ENCODE measurements at places on chromosomes 2 and 18.

DNA sequence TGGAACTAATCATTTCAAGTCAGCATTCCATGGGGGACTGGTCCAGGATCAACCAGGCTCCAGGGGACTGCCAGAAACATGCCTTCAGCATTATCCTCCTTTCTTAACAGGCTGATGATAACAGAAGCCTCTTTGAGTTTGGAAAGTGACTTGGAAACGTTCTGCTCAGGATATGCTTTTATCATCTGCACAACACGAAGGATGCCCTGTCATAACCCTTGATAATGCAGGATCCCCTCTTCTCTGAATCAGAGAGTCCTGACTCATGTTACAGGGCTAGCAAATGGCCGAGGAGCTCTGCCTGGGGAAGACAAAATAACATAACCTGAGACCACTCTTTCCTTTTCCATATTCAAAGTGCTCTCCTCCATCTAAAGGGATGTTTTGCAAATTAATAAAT is 6.7 kb downstream of the SCYGR3 start:
- H3K4me1 ChIP-seq, result no peaks in the 10 kb centered on the region
- DNase-seq, result no peak
- H3K27ac ChIP-seq, result no peak overlapping the region
- H3K27me3 ChIP-seq, result no peaks in the 10 kb centered on the region

DNA sequence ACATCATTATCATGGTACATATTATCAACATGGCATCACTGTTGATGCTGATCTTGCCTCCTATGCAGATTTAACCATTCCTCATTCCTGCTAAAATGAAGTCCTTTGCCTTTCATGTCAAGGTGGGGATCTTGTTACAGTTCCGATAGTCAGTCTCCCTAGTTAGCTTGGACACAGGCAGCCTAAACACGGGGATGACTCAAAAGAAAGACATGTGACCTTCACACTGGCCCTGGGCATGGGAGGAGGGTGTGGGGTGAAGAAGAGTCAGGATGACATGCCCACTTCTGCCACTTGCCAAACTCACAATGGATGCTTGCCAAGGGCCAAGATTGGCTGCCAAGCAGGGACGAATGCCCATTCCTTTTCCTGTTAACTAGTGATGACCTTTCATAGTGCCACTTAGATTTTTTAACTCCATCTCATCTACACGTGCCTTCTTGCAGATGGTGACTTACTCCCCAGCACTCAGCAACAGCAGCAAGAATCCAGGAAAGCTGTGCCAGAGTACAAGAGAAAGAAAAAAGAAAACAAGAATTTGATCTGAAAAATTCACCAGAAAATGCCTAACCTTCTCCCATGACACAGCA is 13.9 kb upstream of the SLC1A4 start:
- no peaks in the 10 kb centered on the region for H3K36me3 ChIP-seq
- H3K27ac ChIP-seq, result no peak overlapping the region
- no peaks in the 10 kb centered on the region for H3K4me1 ChIP-seq
- H3K4me3 ChIP-seq, result no peak overlapping the region
- no peaks in the 10 kb centered on the region for H3K27me3 ChIP-seq
- DNase-seq, result no peak

- no peak overlapping the region for H3K27ac ChIP-seq
- H3K36me3 ChIP-seq, result no peaks in the 10 kb centered on the region
- no peak for DNase-seq
- H3K4me3 ChIP-seq, result no peak overlapping the region
- no peaks in the 10 kb centered on the region for H3K27me3 ChIP-seq
These were observed 28.9 kb upstream of the GALR1 start for GRCh38 chr18:77220726-77221125.

GRCh38 chr2:160701822-160702221 is 208.2 kb upstream of the RBMS1 start:
- H3K4me1 ChIP-seq, result no peaks in the 10 kb centered on the region
- no peak for DNase-seq
- no peaks in the 10 kb centered on the region for H3K27me3 ChIP-seq
- no peaks in the 10 kb centered on the region for H3K36me3 ChIP-seq
- H3K4me3 ChIP-seq, result no peak overlapping the region

DNA sequence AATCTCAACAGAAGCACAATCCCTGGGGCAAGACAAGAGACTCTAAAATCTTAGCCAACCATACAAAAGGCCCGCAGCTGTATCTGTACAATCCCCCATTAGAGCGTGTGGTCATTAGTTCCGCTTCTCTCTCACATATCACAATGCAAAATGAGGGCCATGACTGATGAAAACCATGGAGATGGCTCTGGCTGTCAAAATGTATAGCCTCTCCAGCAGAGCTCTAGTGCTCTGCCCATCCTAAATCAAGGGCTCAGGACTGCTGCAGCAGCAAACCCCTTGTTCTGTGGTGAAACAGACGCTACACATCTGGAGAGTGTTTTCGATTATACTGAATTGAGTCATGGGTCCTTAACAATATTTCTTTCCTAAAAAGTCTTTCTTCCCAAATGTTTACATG is 221.0 kb downstream of the PID1 start:
- H3K27ac ChIP-seq, result no peak overlapping the region
- H3K36me3 ChIP-seq, result no peaks in the 10 kb centered on the region
- no peaks in the 10 kb centered on the region for H3K27me3 ChIP-seq

DNA sequence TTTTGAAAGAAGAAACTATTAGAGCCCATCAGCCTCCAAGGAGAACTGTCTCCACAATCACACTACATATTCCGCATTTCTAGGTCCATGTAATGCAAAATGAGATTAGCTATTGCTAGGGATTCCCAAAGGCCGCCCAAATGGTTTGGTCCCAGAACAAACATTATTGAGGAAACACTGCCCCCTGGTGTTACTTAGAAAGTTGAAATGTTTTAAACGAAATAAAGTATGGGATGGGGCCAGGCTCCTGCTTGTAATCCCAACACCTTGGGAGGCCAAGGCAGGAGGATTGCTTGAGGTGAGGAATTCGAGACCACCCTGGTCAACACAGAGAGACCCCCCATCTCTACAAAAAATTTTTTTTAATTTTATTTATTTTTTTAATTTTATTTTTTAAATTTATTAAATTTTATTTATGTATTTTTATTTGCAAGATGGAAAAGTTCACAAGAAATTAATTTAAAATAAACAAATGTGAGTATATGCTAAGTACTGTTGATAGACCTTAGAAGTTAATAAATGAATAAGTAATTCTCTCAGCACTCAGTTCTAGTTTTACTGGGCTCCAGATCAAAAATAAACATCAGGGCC is 5.5 kb downstream of the NHEJ1 start:
- no peaks in the 10 kb centered on the region for H3K27me3 ChIP-seq
- peak; percentile 25 for DNase-seq
- H3K4me3 ChIP-seq, result no peak overlapping the region

DNA sequence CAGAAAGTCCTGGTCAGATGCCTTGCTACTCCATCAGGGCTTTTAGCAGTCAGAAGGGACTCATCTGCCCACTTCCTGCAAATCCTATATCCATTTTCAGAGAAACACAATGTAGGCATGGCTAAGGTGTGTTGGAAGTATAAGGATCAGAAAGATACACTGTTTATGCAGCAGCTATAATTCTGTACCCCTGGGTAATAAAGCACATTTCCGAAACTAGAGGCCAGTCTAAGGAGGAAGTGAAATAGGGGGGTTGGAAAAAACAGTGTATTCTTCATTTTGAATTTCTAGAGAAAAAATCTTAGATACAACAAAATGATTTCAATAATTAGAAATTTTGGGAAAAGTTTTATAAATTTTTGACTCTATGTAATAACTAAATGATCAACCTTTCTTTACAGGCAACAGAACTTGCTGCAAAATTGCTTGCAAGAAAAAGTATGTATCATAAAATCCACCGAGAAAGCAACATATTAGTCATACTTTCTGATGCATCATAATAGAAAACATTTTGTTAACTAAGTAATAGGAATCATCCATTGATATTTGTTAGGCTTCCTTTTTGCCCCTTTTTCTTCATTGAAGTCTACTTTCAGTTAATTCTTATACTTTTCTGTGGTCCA is 47.4 kb downstream of the FSIP2 start:
- no peaks in the 10 kb centered on the region for H3K36me3 ChIP-seq
- no peaks in the 10 kb centered on the region for H3K27me3 ChIP-seq
- no peak overlapping the region for H3K27ac ChIP-seq
- H3K4me3 ChIP-seq, result no peak overlapping the region
- no peak for DNase-seq
- peaks cover 10% of the 10 kb centered on the region for H3K4me1 ChIP-seq

DNA sequence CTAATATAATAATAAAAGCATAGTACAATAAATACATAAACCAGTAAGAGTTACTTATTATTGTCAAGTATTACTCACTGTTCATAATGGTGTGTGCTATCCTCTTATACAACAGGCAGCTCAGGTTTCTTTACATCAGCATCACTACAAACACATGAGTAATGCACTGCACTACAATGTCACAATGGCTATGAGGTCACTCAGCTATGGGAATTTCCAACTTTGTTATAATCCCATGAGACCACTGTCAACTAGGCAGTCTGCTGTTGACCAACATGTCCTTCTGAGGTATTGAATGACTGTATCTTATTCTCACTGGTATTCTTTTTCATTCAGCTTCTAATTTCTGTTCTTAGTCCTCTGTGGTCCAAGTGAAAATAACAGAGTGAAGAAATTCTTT is 250.4 kb upstream of the DSEL start:
- H3K4me3 ChIP-seq, result no peak overlapping the region
- no peak for DNase-seq
- H3K4me1 ChIP-seq, result no peaks in the 10 kb centered on the region
- no peaks in the 10 kb centered on the region for H3K36me3 ChIP-seq
- no peak overlapping the region for H3K27ac ChIP-seq

- no peak for DNase-seq
- H3K4me3 ChIP-seq, result no peak overlapping the region
- no peaks in the 10 kb centered on the region for H3K36me3 ChIP-seq
- H3K27me3 ChIP-seq, result no peaks in the 10 kb centered on the region
- no peaks in the 10 kb centered on the region for H3K4me1 ChIP-seq
These were observed 228.6 kb upstream of the DOK6 start for GRCh38 chr18:69172046-69172445.

GRCh38 chr2:112946086-112946485 is 31.7 kb upstream of the IL36G start:
- H3K4me3 ChIP-seq, result no peak overlapping the region
- DNase-seq, result no peak
- H3K36me3 ChIP-seq, result no peaks in the 10 kb centered on the region
- no peak overlapping the region for H3K27ac ChIP-seq
- H3K4me1 ChIP-seq, result no peaks in the 10 kb centered on the region
- H3K27me3 ChIP-seq, result peaks cover 10% of the 10 kb centered on the region

GRCh38 chr2:22901471-22902179 is 483.4 kb upstream of the KLHL29 start:
- no peaks in the 10 kb centered on the region for H3K27me3 ChIP-seq
- no peak overlapping the region for H3K27ac ChIP-seq
- DNase-seq, result no peak
- H3K4me3 ChIP-seq, result no peak overlapping the region
- H3K36me3 ChIP-seq, result no peaks in the 10 kb centered on the region
- no peaks in the 10 kb centered on the region for H3K4me1 ChIP-seq

- no peaks in the 10 kb centered on the region for H3K4me1 ChIP-seq
- H3K27ac ChIP-seq, result no peak overlapping the region
These were observed 37.0 kb downstream of the HAUS1 start for GRCh38 chr18:46141199-46141598.

DNA sequence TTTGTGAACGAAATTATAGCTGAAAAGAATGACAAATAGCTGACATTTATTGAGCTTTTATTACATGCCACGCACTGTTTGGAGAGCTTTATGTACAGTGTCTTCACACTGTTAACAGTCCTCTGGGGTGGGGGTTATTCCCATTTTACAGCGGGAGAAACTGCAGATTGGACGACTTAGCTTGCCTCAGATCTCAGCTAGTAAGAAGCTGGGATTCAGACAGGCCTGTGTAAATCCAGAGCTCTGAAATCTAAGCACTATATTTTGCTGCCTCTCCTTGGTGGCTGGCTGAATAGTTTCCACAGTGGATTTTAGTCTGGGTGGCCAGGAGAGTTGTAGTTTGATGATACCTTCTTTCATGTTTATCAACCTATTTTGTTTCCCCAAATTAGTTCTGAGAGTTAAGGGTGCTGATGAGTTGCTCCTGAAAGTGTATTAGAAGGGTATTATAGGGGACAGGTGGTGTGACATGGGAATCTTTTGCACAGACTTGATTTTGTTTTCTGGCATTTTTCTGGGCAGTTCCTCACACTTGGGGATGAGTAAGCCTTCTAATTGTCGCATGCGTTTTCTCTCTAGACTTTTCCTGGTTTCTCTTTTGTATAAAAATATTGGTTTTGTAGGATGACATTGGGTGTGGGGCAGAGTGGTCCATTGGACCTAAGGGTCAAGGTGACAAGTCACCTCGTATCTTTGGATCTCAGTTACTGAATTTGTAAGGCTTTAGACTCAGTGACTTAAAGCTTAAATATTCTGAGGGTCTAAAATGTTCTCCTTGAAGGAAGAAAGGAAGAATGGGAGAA is 1.5 kb downstream of the ACSL3 start:
- peak overlapping the region; percentile 98 for H3K27ac ChIP-seq
- H3K27me3 ChIP-seq, result no peaks in the 10 kb centered on the region

DNA sequence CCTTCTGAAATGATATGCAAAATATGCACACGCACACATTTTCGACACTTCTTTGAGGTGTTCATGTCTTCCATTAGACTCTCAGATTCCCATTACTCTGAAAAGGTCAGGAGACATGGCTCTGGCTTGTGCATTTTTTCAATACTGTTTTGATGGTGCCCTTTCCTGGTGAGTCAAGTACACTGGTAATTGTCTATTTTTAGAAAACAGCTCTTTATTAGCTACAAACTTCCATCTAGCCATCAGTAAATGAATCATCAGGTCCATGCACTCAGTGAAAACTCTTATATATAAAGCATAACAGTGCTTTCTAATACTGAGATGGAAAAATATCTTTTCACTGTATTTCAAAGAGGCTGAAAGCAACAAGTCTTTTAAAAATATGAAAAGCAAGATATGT is 194.9 kb downstream of the GALNT1 start:
- no peaks in the 10 kb centered on the region for H3K27me3 ChIP-seq
- no peak for DNase-seq
- no peaks in the 10 kb centered on the region for H3K4me1 ChIP-seq
- no peak overlapping the region for H3K27ac ChIP-seq

GRCh38 chr2:176669398-176670174 is 400.3 kb downstream of the MTX2 start:
- no peaks in the 10 kb centered on the region for H3K4me1 ChIP-seq
- DNase-seq, result no peak
- H3K27me3 ChIP-seq, result no peaks in the 10 kb centered on the region
- no peak overlapping the region for H3K27ac ChIP-seq

GRCh38 chr2:60717691-60718090 is 38.4 kb upstream of the PAPOLG start:
- peak; percentile 13 for DNase-seq
- no peaks in the 10 kb centered on the region for H3K4me1 ChIP-seq
- H3K27me3 ChIP-seq, result no peaks in the 10 kb centered on the region
- H3K36me3 ChIP-seq, result no peaks in the 10 kb centered on the region

- H3K27ac ChIP-seq, result no peak overlapping the region
- no peaks in the 10 kb centered on the region for H3K4me1 ChIP-seq
- DNase-seq, result no peak
- no peaks in the 10 kb centered on the region for H3K27me3 ChIP-seq
- H3K4me3 ChIP-seq, result no peak overlapping the region
These were observed 121.2 kb downstream of the SATB2 start for GRCh38 chr2:199336546-199336945.

All from transverse colon (tissue), 4 donors.